ENCODE measurements at places on chromosomes 1 and 21. TPM values are rescaled to one million over a fixed set of nuclear protein-coding genes. Genes with fewer than 3 reads are reported as not detected.

The AGMAT gene
- total RNA-seq, result 20.3 TPM

The MRPS6 gene
- 144 TPM for total RNA-seq

The JAM2 gene
- 1.3 TPM for total RNA-seq

The S1PR1 gene
- total RNA-seq, result 87.1 TPM

The KRTAP21-2 gene
- total RNA-seq, result not detected

The CLIC6 gene
- total RNA-seq, result 0.59 TPM

The PADI4 gene
- 0.63 TPM for total RNA-seq
